ENCODE measurements at places on chromosomes 1 and 21.

DNA sequence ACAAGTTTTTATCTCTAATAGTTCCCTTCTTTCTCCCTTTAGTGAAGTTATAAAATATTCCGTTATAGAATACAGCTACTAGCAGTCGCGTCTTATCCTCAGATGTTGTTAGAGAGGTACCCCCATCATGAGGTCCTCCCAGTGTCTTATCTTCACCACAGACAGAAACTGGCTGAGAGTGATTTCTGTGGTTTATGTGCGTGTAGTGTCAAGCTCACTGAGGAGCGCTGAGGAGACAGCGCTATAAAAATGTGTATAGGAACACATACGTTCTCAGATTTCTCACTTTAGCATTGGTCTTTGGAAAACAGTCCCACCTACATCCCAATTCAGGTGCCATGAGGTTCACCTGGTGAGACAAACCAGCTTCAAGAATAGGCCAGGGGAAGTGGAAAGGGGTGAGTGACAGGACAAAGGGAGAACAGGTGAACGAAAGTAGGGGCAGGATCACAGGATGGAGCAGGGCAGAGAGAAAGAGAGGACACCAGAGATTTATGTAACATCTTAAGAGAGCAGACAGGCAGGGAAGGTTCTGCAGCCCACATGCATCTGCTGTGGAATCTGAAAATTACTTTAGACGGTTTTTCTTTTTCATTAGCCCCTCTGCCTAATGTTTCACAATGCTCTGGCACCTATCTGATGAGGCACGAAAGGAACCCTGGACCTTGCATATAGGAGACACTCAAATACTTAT, 2.7 kb upstream of the PLEKHO1 start:
- no peak for DNase-seq

GRCh38 chr1:228851618-228852017, 116.3 kb downstream of the RHOU start:
- no peak for DNase-seq

DNA sequence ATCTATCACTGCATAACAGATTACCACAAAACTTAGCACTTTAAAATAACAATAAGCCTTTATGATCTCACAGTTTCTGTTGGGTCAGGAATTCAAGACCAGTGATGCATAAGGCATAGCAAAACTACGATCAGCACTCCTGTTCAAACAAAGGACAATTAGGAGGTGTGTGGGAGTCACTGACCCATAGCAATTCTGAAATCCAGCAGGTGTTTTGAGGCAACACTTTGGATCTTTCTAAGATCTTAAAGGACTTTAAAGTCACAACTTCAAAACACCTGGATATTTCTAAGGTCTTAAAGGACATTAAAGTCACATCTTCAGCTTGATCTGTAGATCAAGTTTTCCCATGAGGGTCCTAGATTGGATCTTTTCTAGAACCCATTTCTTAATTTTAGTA, 35.3 kb downstream of the AKT3 start:
- no peak for DNase-seq

- no peak for DNase-seq
Observed at GRCh38 chr1:155272466-155273342, 600 bp downstream of the CLK2 start.

DNA sequence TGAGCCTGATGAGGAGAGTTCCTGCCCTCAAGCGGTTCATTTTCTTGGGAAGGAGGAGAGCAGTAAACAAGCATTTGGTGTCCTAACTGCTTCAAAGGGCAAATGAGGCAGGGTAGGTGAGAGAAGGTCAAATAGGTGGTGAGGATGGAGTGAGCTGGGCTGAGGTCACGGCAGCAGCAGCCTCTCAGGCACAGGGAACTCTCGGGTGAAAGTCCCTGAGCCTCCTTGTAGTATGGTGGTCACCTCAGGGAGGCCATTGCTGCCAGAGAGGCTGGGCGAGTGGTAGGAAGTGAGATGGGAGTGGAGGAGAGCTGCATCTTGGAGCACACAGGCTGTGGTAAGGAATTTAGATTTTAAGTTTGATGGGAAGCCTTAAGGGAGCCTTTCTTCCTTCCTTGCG, 4.0 kb downstream of the ADARB1 start:
- no peak for DNase-seq

All from activated naive CD4-positive, alpha-beta T cell (primary cell).